ENCODE measurements at places on chromosomes 7 and 10.

DNA sequence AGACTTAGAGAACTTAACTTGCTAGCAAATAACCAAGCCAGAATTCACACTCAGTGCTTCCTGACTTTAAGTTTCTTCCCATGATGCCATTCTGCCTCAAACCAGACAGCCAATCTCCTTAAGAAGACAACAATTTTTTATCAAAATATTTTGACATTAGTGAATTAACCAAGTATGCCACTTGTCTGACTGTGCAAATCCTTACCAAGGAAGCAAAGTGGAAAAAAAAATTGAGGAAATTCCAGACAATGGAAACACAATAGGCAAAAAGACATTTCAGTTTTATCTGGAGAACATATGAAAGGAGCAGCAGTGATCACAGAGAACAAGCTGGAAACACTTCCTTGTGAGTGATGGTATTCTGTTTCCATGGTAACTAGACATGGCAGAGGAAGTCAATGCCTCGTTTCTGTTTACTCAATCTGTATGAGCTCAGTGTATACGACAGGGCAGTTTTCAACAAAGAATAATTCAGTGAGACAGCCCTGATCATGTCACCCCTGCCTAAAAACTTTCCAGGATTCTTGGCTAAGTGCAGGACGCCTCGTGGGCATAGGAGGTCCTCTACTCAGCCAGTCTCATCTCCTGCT, 114.2 kb downstream of the DYNC1I1 start:
- DNase-seq = no peak

DNA sequence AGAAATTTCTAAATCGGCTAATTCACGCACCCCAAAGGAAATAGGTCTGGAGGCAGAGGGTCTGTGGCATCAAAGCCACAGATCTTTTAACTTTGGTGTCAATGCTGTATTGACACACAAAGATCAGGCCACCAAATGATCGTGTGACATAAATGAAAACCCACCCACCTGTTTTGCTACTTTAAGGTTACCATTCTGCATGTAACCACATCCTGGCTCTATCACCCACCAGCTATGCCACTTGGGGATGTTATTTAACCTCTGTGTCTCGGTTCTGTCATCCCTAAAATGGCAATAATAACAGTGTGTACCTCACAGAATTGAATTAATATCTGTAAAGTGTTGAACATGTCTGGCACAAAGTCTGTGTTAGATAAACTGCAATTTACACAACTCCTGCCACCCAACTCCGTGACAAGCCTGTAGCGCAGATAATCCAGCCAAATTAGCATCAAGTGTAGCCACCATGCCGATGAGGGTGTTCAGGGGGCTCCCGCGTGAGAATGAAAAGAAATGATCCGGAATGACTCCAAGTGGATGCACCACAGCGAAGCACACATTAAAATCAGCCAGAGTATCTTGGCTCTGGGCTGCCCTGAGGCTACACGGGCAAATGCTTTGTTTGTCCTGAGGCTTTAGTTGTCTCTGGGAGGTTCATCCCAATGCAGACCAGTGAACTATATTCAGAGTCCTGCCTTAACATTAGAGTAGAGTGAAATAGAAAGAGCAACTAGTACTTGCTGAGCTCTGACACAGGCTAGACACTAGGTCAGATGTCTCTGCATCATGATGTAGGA, 158.4 kb upstream of the NEBL start:
- DNase-seq = no peak

DNA sequence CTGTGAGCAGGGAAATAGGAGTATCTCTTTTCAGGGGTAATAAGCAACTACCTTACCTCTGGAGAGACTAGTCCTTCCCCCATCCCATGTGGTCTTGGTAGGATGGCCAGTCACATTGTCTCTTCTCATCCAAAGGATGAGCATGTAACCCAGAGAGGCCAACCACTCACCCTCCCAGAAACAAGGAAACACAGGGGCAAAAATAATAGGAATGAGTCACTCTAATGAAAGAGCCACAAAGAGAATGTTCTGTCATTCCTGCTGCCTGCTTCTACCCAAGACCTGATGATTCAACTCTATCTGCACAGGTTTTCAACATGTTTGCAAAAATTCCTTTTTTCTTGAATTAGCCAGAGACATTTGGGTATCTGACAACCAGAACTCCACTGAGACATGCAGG, 99.3 kb upstream of the NFE2L3 start:
- DNase-seq = no peak

- no peak for DNase-seq
Observed at GRCh38 chr7:39554583-39555165, 11.5 kb upstream of the YAE1 start.

- DNase-seq = no peak
Observed at GRCh38 chr10:78231939-78232338, 198.3 kb downstream of the RPS24 start.

DNA sequence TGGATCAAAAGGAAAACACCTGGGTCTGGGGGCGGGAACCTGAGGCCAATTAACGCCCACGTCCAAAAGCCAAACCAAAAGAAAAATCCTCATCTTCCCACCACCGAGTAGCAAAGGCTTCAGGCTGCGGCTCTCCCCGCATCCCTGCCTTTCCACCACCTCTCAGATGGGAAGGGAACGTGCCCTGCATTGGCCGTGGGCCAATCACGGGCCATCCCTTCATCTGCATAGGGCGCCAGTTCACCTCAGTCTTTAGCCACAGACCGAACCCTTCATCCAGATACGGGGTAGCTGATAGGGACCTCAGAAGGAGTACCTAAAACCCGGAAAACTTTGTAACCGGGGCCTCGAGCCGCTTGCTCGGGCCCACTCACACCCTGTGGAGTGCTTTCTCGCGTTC, 626 bp downstream of the PRPF18 start:
- DNase-seq = no peak

- no peak for DNase-seq
Observed at GRCh38 chr10:55979203-55979602, 381.9 kb downstream of the ZWINT start.

DNA sequence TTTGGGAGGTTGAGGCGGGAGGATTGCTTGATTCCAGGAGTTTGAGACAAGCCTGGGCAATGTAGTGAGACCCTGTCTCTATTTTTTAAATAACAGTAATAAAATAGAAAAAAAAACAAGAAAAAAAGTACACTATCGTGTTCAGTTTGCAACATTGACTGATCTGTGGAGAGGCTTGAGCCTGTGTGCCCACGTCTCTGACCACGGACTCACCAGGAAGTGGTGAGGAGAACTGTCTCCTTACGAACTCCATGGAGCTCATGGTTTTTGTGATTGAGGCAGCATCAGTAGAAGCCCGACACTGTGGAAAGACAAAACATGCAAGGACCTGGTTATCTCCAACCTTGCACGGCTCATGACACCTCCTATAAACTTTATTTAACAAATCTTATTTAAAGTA, 23.9 kb upstream of the DNAJB6 start:
- DNase-seq = no peak

DNA sequence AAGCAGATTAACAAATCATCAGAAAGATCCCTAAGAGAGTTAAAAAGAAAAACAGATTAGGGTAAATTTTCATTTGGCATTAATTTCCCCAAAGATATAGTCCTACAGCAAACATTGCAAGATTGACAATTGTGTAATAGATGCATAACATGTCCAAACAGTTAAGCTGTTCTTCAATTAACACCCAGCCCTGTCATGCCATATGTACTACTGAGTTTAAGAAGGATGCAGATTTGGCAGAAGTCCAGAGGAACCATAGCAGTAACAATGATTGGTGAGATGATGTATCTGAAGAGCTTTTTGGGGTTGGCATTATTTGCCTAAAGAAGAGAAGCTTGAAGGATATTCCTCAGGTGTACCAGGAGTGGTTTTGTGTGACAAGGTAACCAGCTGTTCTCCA, 287.6 kb downstream of the LRMDA start:
- no peak for DNase-seq

DNA sequence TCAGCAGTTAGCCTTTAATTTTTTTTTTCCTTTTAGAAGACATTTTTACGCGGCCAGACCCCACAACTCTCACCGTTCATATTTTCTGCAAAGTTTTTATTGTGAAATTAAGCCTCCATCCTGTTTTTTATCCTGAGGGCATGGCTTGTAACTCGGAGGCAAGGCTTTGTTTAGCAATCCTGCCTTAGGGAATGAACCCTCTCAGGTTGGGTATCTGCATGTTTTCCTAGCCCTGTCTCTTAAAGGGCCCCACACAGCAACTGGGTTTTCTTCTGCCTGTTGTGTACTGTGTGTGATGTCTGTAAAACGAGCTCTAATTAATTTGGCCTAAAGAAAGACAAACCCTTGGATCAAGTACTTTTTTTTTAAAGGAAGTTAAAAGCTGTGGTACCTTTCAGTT, 130.2 kb upstream of the COBL start:
- DNase-seq = no peak

DNA sequence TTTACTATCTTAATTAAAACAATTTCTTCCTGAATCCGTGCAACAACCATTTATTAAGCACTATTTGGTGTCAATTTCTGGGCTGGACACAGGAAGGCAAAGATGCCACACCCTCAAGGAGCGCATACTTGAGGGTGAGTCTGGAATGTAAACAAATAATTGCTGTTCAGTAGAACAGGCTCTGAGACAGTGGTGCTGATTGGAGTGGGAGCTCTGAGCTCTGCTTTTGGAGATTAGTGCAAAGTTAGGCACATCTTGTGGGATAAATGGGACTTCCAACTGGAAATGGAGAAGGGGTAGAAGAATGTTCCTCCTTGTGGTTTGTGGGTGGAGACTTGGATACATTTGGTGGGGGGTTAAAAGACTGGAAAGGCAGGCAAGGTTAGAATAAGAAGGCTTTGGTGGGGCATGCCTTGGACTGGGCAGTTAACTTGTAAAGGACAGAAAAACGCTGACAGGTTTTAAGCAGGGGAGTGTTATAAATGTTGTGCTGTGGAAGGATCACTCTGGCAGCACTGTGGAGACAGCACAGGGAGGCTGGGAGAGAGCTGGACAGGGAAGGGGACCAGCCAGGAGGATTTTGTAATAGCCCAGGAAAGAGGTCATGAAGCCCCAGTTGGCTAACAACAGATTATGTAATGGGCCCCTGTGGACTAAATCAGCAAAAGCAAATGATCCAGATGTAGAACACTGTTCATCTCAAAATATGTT, 80.7 kb downstream of the ZNF365 start:
- DNase-seq = no peak

DNA sequence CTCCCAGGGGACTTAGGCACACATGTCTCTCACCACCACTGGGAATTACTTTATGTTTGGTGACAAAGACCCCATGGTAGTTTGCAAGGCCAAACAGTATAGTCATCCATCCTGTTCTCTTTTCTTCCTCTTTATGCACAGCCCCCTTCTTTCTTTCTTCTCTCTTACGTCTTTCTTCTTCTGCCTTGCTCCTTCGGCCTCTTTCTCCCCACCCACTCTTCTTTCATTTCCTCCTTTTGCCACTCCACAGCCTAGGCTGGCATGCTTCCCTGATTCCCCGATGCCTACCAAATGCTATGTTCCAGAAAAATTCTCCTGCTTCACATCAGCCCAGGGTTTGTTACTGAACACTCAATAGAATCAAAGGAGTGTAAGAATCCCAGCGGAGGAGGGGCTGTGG, 62.4 kb upstream of the MKLN1 start:
- no peak for DNase-seq
